ENCODE measurements at places on chromosomes 7 and 10.

GRCh38 chr7:1852517-1853430 lies 182.7 kb downstream of the ELFN1 start:
- no peak for DNase-seq

DNA sequence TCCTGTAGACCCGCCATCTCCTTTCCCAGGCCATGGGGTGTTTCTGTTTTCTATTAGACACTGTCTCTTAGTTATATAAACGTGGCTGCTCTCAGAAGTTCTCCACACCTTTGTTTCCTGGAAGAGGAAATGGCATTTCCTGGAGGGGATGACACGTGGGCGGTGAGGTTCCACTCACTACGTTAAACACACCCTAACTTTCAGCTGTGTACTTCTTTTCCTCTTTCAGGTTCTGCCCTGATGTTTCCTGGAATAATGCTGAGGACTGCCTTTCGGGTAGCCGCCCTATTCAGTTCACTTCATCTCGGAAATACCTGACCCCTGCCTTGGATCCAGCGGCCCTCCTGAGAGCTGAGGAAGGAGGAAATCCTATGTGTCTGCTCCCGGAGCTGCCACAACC lies 3.4 kb upstream of the PRKCQ start:
- no peak for DNase-seq

- DNase-seq = no peak
These were observed 102.5 kb downstream of the PCLO start for GRCh38 chr7:83060218-83060617.

GRCh38 chr7:24197852-24198251 lies 86.1 kb upstream of the NPY start:
- DNase-seq = no peak

DNA sequence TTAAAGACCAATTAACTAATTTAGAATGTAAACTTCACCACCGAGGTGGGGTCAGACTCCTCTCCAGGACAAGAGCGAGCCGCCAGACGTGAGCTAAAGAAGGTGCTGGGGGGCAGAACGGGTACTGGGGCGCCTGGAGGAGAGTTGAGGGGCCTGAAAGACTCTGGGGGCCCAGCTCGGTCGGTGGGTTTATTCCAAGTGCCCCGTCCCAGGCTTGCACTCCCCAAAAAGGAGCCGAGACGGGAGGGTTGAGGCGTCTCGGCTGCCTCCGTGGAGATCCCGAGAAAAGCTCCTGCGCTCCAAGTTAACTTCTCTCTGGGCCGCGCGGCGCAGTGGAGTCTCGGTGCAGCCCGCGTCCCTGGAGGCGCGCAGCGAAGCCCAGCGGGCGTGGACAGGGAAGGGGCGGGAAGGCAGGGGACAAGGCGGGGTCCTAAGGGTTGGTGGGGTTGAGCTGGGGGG lies 553.3 kb downstream of the TFEC start:
- peak; percentile 7 for DNase-seq

DNA sequence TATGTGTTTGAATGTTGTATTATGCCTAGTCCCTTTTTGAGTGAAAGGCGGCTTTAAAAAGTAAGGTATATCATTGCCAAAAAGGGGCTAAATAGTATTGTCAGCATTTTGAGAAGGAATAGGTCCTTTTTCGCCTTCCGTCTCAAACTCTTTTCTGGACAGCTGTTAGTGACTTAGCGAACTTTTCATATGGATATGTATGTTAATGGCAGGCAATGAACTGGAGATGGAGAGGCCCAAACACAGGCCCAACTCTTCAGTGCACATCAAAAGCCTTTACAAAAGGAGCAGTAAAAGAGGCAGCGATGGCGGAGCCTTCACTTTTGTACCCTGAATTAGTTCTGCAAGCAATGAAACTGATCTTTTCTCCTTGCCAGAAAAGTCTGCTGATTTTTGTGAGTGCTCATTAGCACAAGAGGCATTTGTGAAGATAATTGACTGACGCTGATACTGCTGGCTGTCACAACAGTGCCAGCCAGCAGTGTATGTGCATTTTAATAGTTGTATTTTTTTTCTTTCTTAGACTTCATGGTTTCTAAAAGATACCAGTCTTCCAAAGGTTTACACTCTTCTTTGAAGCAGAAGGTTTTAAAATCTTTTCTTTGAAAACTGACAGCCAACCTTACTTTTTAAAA lies 243.7 kb upstream of the SP8 start:
- DNase-seq = no peak

DNA sequence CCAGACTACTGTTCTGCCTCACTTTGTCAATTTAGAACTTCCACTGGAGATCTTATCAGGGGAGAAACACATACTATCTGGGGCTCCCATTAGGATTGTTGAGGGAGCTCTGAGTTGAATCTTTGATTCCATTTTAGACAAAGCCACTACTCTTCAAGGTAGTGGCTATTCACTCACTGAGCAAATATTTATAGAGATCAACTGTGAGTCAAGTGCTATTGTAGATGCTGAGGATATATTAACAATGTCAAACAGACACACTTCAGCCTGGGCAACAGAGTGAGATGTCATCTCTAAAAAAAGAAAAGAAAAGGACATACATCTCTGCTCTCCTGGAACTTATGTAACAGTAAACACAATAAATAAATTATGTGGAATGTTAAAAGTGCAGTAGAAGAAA lies 315.3 kb downstream of the PTEN start:
- peak; percentile 3 for DNase-seq

GRCh38 chr7:117347480-117347879 lies 24.6 kb upstream of the WNT2 start:
- no peak for DNase-seq

DNA sequence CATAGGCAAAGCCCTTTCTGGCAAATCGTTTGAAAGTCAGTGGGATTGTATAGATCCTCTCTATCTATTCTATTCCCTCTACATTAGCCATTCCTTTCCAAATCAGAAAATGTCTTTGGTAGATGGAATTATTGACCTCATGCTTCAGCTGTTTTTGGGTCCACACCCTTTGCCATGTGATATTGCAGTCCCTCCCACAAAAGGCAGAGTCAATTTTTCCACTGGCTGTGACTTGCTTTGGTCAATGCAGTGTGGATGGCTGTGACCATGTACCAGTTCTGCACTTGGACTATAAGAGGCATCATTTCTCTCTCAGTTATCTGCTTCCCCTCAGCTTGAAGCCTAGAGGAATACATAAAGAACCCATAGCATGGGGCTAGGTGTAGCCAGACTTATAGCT lies 332.9 kb downstream of the PTEN start:
- no peak for DNase-seq

GRCh38 chr7:999941-1000935 lies 17.3 kb downstream of the CYP2W1 start:
- no peak for DNase-seq

DNA sequence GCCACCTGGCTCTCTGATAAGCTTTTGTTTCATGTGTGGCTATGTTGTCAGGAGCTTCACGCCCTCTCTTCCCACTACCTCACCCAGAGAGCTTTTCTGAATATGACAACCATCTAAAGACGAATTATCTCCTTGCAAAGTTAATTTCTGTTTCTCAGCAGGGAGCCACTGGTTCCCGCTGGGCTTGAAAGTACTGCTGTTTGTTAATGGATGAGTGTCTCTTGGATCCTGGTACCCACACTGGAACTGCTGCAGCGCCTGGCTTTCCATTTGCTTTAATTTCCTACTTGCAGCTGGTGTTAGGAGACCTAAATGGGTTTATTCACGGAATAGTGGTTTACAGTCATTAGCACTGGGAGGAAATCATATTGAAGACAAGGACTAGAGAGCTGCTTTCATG lies 267.9 kb upstream of the LRGUK start:
- peak; percentile 61 for DNase-seq

GRCh38 chr10:28410420-28411135 lies 107.7 kb upstream of the MPP7 start:
- DNase-seq = no peak

DNA sequence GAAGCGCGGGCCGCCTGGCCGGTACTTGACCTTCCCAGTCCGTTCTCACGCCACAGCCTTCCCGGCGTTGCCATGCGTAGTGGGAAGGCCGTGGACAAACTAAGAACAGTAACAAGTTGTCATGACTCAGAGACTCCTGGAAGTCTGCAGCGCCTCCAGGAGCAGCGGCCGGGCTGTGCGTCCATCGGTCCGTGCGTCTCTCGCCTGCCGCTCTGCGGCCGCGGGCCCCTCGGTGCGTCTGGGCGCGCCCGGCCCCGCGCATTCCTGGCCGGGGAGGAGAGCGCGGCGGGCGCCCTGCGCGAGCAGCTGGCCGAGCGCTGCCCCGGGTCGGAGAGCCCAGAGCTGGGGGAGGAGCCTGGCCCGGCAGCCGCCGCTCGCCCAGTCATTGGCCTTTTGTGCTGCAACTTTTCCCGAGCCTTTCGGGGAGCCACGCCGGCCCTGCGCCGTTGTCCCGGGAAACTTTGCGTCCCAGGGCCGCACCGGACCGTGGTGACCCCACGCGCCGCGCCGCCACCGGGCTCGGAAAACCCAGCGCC lies 123.7 kb downstream of the TACC2 start:
- DNase-seq = no peak

GRCh38 chr10:97612386-97612785 lies 20.9 kb downstream of the MORN4 start:
- no peak for DNase-seq

DNA sequence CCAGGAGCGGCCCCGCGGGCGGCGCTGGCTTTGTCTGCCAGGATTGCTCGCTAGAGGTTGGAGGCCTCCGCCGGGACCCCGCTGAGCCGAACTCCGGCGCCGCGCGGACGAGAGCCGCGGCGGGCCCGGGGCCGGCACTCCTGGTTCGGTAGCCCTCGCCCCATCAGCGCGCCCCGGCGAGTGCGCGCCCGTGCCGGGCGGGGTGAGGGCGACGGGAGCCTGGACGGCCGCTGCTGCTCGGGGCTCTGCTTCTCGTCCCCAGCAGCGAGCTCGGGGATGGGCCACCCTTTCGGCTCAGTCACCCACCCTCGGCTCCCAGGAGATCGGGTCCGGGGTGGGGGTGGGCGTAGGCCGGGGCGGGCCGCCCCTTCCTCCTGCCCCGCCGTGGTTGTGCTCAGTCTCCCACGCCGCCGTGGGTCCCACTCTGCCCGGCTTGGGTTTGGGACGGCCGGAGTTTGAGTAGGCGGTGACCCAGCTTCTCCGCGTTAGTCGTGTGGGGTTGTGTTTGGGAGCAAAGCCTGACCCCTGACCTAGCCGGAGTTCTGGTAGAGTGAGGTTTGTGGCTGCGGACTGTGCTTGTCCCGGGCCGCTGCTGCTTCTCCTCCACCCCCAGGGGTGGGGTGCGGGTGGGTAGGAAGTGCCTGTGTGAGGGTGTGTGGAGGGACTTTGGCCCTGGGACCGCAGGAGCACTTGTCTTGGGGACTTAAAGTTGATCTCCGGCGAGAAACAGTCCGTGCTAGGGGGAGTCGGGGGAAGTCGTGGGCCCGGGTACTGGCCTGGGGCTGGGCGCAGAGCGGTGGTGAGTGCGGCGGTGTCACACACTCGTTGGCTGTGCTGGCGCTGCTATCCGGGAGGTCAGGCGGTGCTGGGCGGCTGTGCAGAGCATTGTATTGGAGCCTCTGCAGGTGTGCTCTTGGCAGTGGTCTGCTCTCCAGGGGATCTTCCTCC lies 677 bp downstream of the TSPAN14 start:
- DNase-seq = no peak

GRCh38 chr7:28998105-28998504 lies 40.0 kb upstream of the TRIL start:
- DNase-seq = no peak

- no peak for DNase-seq
These were observed 50.3 kb downstream of the JAZF1 start for GRCh38 chr7:28130277-28130676.

DNA sequence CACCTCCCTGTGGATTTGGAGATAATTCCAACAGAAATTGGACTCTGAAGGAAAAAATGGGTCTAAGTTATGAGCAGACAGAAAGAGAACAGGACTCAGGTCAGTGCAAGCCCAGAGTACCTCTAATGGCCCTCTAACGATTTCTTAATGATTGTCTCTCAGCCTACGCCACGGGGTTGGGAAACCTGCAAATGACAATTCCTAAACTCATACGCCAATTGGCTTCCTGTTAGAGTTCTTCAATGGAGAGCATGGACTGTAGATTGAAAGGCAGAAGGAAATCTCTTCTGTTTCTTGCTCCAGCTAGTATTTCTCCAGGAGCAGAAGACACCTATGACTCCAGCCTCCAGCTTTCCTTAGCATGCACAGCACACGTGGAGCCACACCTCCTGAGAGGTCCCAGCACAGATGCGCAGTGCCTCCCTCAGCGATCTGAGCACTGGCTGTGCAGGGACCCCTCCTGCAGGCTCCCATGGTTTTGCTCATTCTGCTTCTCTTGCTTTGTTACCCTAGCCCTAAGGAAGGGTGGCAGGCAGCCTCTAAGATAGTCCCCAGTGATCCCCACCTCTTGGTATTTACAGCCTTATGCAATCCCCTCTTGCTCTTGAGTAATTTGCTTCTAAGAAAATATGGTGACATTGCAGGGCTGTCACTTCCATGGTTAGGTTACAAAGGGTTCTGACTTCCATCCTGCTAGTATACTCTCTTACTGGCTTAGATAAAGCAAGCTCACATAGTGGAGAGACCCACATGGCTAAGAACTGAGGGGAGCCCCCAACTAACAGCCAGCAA lies 30.1 kb downstream of the DENND11 start:
- DNase-seq = no peak

DNA sequence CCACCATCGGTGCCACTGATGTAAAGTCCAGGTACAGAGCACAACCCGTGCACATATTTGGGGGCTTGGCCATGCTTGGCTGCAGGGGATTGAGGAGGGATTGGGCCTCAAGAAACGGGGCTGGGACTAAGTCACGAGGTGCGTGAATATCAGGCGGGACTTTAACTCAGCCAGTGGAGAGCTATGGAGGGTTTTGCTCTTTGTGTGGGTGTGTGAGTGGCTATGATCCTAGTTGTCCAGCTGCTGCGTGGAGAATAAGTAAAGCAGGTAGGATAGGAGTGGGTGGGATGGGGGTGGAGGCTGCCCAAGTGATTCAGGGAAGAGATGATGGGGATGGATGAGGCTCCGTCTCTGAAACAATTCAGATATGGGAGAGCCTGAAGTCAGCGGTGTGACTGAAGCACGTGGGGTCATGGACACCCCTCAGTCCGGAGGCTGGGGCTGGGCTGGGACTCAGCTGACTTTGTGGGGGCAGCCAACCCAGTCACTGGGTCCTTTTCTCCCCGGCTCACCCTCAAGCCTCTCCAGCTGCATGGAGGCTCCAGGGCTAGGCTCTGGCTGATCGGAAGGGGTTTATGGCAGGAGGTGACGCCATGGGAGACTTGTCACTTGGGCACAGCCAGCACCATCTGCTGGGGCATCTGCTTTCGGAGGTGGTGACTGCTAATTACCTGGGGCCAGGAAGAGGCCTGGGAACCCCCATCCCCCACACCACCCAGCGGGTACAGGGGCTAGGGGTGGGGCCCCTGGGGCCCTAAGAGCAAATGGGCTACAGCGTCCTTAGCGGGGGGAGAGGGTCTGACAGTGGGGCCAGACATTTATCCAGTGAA lies 1.7 kb upstream of the LFNG start:
- DNase-seq = no peak

- peak; percentile 12 for DNase-seq
These were observed 356.3 kb upstream of the GALNT17 start for GRCh38 chr7:70775570-70776156.

GRCh38 chr7:28076423-28077200 lies 104.0 kb downstream of the JAZF1 start:
- DNase-seq = no peak

DNA sequence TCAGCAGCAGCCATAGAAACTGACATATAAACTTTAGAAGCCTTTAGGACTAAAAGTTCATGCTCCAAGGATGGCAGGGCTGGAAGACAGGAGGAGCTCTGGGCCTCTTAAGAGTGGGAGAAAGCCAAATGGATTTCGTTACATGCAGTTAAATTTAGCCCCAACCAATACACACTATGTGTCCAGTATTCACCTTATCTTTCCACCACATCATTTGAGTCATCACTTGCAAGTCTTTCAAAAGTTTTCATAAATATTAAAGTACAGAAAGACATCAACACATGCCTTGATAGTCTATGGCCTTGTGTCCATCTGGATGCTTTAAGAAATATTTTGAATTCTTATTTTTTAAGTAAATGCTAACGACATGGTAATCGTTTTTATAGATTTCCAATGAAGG lies 392.4 kb upstream of the LRRN3 start:
- no peak for DNase-seq

Data from NCI-H748 treated with DMSO at 0.1 percent for 48 hours (cell line).